RPMI7951 (cell line): ENCODE measurements at places on chromosomes 11 and 22. TPM values are rescaled to one million over a fixed set of nuclear protein-coding genes. Genes with fewer than 3 reads are reported as not detected.

Gene APOC3
- total RNA-seq, result not detected in 2 replicates

Gene OR52N4
- total RNA-seq, result not detected in 2 replicates

Gene HOATZ
- not detected in 2 replicates for total RNA-seq

Gene BACE1-AS
- total RNA-seq, result 1.7 and 6.8 TPM in 2 replicates

Gene MYBPC3
- total RNA-seq, result not detected in 2 replicates

DNA sequence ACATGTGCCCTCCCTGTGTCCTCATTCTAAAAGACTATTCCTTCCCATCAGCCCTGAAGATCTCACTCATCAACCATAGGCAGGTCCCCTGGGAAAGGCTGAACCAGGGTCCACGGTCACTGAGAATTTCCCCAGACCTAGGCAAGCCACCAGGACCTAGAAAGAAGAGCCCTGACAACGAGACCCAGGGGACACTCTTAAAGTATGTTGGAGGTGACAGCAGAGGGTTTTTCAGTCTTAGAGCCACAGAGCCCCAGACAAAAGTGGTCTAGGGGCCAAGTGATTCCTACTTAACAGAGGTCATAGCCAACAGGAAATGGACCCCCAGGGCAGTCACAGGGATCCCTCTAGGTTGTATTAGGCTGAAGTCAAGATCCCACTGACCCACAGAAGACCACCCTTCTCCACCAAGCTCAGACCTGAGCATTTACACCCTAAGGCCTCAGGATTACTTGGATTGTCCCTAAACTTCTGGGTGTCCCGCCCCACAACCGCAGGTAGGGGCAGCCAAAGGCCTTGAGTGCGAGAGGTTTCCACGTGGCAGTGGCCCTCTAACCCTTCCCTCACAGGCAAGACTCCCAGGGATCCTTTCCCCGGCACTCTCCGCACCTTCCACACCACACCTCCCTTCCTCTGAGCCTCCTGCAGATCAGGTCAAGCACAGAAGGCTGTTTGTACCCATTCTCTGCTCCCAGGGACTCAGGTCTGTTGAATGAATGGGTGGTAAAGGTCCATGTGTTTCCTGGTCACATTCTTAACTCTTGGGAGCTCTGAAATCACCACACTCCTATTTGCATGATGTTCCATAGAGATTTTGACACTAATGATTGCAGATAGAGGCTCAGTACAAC, 12.3 kb downstream of the POU2AF1 start:
- no peak for DNase-seq

DNA sequence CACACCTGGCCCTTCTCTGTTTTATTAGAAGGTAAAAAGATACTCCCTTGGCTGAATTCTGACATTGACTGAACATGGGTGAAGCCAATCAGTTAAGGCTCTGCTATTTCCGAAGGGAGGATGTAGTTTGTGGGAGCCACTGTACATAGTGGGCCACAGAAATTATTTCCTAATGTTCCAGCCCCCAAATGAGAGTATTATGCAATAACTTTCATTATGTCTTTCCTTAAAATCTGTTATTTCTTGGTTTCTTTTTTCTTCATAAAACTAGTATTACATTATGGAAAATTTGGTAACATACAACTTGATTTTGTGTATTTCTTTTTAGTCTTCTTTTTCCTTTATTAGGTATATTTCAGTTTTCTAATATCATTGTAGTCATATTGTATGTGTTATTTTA, 51.9 kb upstream of the EP300 start:
- DNase-seq, result no peak

GRCh38 chr11:104876324-104876723, 21.9 kb downstream of the CASP12 start:
- no peak for DNase-seq

GRCh38 chr11:132064987-132065620, 694.7 kb downstream of the NTM start:
- DNase-seq, result peak; percentile 100

DNA sequence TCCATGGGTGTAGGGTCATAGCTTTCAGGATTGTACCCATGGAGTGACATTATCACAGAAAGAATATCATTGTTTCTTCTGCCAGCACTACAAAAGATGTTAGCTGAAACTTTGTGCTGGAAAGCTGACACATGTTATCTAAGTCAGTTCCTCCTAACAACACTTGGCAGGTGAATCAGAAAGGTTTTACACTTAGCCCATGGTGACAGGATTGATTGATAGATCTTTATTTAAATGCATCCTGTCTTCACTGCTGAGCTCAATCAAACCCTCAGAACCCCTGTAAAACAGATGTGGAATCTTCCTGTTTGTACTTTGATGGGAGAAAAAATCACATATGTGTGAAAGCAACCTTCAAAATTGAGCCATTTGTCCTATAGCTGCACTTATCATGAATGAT, 811.5 kb upstream of the ANO3 start:
- no peak for DNase-seq

- DNase-seq, result no peak
These were observed 1318.3 kb upstream of the RAG2 start for GRCh38 chr11:37916331-37916730.

DNA sequence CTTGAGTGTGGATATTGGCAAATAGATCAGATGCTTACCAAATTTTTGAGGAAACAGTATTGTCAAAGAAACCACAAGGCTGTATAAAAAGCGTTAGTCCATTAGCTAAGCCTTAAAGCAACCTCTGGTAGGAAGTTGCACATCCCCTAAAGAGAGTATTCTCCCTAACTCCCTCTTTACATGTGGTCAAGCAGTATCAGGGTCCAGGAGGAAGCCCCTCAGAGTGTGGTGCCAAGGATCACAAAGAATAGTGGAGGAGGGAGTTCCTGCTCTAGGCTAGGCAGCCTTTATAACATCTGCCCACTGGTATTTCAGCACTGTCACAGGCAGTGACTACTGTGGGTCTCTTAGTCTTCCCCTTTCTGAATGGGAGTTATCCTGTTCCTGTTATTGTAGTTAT, 18.8 kb upstream of the AMPD3 start:
- DNase-seq, result no peak

- no peak for DNase-seq
These were observed 1.9 kb upstream of the SMDT1 start for GRCh38 chr22:42077486-42078125.

DNA sequence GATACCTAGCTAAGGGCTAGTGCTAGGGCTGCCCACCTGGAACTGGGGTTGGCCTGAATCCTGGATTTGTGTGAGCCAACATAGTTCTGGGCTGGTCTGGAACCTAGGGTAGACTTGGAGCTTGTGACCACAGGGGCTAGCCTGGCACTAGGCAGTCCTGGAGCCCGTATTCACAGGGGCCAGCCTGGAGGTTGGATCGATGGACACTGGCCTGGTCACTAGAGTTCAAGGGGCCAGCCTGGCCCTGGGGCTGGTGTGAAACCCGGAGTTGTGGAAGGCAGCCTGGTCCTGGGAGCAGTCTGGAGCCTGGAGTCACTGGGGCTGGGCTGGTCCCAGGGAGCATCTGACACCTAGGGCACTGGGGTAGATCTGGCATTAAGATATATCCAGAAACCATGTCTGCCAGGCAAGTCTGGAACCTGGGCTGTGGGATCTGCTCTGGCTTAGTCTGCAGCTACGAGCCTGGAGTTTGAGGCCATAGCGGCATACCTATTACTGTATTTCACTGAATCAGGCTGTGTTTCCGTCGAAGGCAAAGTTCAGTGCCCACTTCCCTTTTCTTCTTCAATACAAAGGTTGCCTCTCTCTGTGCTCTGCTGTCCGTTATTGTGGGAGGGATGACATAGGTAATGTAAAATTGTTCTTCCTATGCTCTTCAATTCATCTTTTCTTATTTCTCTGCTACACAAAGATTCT, 9.1 kb upstream of the GLYATL1B start:
- no peak for DNase-seq

GRCh38 chr11:77151804-77152509, 23.9 kb downstream of the MYO7A start:
- DNase-seq, result peak; percentile 52

DNA sequence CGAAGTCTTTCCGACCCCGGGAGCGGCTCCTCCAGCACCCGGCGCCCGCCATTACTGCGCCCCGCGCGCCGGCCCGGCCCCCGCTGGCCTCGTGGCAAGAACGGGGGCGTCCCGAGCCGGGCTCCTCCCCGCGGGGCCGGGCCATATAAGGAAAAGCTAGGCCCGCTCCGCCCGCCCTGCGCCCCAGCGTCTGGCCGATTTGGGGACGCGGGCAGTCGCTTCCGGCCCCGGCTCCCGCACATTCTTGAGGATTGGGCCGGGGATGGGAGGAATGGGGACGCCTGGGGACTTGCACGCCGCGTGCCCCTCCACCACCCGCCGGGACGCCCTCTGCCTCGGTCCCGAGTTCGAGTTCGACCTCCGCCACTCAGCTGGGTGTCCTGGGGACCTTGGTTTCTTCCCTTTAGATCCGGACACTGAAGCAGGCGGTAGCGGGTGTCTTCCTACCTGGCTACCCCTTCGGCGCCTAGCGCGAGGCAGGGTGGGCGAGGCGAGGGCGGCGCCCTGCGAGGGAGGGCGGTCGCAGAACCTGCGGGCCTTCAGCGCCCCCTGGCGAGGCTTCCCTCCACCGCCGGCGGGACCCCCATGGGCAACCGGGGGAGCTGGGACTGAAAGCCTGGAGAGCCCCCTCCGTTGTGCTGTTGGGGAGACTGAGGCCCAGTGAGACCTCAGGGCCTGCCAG, 3.8 kb downstream of the SMTN start:
- peak; percentile 78 for DNase-seq

DNA sequence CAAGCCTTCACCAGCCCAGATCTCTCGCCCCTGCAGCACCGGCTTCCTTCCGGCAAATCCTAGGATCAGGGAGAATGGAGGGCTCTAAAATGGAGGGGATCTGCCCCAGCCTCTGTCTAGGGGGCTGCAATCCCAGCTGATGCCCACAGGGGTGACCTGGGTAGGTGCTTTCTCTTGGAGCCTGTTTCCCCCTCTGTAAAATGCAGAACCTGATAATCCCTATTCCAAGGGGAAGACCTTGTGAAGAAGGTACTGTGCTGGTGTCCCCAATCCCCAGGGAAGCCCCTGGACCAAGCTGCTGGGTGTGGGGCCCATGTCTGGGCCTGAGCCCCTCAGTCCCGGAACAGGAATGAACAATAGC, 2.8 kb downstream of the EMID1 start:
- no peak for DNase-seq

- no peak for DNase-seq
These were observed 15.0 kb downstream of the PDGFB start for GRCh38 chr22:39229688-39230260.

- peak; percentile 99 for DNase-seq
These were observed 10.9 kb upstream of the HBE1 start for GRCh38 chr11:5280582-5281102.

DNA sequence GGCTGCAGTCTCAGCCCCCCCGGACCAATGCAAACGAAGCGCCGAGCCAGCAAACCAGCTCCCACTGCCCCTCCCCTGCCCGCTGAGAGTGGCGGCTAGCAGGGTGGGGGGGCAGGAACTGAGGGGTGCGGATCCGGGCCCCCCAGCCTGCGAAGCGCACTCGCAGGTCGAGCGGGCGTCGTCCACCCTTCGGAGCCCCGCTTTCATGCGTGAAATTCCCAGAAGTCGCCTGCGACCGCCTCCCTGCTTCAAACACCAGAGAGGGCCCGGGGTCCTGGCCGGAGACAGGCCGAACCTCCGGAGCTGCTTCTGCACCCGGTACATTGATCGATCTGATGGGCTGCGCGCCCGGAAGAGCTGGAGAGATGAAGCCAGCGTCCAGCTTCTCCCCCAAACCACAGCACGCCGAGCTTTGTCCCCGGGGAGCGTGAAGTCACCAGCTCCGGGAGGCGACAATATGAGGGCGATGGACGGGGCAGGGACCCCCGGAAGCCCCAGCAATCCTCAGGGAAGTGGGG, 646 bp upstream of the PATZ1 start:
- DNase-seq, result peak; percentile 47

- no peak for DNase-seq
These were observed 515.8 kb downstream of the NTM start for GRCh38 chr11:131886201-131886600.

GRCh38 chr11:40268551-40268950, 1190.9 kb downstream of the LRRC4C start:
- no peak for DNase-seq

- DNase-seq, result no peak
These were observed 47.4 kb upstream of the CWF19L2 start for GRCh38 chr11:107504981-107505380.

- no peak for DNase-seq
These were observed 28.3 kb downstream of the MUC6 start for GRCh38 chr11:1008001-1008802.

GRCh38 chr11:12801976-12802375, 127.8 kb downstream of the TEAD1 start:
- DNase-seq, result peak; percentile 77

DNA sequence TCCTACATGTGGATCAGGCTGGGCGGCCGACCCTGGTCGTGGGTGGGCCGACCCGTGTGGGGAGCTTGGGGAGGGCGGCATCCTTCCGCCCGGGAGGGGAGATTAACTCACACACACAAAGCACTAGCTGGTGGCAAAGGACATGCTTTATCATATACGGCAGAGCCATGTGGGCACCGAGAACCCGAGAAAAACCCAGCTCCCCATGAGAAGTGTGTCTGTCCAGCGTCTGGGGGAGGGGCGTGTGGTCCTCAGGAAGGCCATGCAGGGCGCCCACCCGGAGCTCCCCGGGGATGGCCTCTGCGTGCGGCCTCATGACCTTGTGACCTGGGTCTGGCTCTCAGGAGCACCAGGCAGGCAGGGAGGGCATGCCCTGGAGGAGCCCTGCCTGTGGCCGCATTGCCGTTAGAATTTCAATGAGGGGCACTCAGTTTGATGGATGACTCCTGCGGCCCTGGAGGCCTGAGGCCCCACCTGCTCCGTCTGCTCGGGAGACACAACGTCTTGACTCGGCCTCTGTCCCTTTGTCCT, 39.4 kb upstream of the TOLLIP start:
- no peak for DNase-seq

GRCh38 chr11:44950625-44951476, at the start of gene TP53I11:
TSS of gene TP53I11 (minus strand) at chr11:44950883. CDS start at chr11:44938335, 12,548 bp downstream.
- DNase-seq, result peak; percentile 62
